ENCODE measurements at places on chromosomes 13 and 19.
A peak's percentile ranks its signal among the peaks of the same experiment; 100 is the strongest.

DNA sequence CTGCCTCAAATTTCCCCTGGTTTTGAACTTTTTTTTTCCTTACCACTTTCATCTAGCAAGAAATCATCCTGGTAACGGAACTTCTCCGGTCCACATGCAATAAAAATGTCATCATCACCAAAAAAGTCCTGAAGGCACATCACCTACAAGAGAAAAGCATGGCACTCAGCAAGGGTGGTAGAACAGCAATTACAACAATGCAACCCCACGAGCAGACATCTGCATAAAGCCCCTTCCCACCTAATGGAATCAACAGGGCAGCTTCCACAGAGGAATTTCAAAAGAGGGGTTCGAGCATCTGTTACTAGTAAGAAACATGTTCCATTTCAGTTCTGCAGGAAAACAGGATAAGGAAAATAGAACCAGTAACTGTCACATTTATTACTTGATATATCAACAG is 183.9 kb downstream of the DCLK1 start:
- DNase-seq: no peak

- no peak for DNase-seq
Measured at GRCh38 chr13:100517728-100518127, 70.9 kb downstream of the GGACT start.

DNA sequence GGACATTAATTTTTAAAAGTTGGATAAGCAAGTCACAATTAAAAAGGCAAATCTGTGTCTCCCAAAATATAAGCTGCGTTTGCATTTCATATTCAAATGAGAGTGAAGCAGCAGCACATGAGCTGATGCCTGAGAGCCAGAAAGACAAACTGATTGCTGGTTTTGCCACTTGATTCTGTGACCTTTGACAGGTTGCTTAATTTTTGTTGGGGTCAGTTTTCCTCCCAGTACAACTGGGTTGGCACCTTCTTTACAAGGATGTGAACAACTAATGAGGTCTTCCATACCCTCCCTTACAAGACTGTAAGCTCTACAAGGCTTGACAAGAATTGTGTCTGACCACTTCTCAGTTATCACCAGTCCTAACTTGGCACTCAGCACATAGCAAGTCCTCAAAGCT is 8.1 kb upstream of the KLF12 start:
- DNase-seq: no peak

DNA sequence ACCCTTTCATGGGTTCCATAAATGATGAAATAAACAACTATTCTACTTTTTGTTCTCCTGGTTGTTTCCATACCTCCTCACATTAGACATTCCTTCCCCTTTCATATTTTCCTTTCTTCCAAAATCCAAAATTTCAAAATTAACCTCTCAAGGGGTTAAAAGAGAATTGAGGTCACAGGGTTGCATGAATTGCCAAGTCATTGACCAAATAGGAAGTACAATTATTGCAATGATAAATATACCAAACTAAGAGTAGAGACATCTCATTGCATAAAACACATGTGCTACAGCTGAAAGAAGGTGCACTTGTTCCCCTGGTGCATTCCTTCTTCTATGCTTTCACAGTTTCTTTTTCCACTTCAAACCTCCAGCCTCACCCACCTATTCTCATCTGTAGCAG is 136.1 kb downstream of the KCTD12 start:
- no peak for DNase-seq

GRCh38 chr13:33224686-33225085 is 60.9 kb downstream of the STARD13 start:
- DNase-seq: peak; percentile 72

- peak; percentile 93 for DNase-seq
Measured at GRCh38 chr13:45340422-45341033, 455 bp downstream of the TPT1 start.

- DNase-seq: peak; percentile 33
Measured at GRCh38 chr13:31790992-31791391, 51.7 kb downstream of the RXFP2 start.

DNA sequence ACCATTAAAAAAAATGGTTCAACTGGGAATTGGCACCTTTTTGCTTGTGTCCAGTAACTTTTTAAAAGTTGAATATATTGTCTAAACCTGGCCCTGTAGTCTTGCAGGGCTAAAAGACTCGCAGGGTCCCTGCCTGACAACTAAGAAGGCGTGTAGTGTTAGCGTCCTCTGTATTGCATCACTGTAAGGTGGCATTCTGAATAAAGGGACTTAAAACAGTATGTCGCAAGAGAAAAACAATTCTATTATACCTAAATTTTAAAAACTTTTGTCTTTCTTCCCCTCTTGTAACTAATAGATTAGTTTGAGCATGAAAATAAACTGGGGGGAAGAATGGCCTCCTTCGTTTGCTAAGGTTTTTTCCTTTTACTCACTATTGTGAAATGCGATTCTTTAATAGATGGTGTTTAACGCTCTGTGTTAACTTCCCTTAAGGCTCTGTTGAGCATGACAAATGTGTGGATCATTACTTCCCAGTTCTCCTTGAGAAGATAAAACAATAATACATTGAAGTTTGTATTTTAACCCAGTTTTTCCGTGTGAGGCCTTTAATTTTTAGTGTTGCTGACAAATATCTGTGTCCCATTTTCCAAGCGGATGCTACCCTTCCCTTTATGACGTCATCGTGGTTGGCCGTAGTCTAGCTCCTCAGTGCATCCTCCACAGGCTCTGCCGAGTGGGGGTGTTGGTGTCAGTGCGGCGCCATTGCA is 134.6 kb downstream of the KATNAL1 start:
- DNase-seq: no peak

GRCh38 chr19:6475321-6476108 is 6.1 kb downstream of the DENND1C start:
- no peak for DNase-seq

DNA sequence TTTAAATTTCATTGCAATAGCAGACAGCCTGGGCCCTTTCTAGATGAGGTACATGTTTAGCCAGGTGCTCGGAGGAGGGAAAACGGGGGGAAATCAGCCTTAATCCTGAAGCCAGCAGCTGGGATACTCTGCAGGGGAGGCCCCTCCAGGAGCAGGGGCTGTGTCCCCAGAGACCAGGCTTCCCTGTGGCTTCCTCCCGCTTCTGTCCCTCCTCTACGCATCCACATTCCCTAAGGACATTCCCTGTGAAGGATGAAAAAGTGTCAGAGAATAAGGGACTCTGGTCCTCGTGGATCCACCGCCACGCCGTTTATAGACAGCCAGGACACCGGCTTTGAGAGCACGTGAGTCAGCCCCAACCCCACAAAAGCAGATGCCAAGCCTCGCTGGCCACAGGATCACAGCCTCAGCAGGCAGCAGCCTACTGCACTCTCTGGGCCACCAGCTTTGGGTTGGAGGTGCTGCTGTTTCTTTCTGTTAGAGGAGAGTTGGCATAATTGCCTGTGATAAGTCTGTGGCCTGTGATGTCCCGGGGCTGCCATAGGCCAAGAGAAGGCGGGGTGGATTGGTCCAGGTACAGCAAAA is 36.7 kb upstream of the RANBP3 start:
- no peak for DNase-seq

GRCh38 chr19:52963247-52963618 is 552 bp upstream of the ZNF816 start:
- DNase-seq: no peak

- no peak for DNase-seq
Measured at GRCh38 chr19:7605490-7606222, 10.0 kb downstream of the CAMSAP3 start.

DNA sequence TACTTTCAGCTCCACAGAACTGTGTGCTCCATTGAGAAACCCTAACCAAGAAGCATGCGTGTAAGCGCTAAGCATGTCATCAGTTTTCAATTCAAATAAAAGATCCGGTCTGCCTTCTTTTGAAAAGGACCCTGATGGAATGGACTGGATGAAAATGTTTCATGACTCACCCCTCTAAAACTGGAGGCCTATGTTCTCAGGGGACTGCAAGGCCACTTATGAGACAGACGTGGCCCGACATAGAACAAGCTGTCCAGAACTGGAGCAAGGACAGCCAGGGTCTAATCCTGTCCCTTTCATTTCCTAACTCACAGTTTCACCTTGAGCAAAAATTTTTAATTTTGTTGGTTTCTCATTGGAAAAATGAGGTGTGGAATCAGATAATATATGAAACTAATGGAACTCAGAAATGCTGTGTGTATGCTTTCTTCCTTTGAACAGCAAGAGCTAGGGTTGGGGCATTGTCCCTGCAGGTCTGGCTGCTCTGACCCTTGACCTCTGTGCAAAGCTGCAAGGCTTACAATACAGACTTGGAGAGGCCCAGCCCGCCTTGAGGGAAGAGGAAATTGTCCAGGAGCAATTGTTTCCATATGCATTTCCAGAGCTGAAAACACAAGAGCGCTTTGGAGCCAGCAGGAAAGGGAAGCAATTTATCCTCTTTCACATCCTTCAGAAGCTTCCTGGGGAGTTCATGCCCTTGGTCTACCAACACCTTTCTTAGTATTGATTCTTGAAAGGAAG is 553.4 kb upstream of the KLF12 start:
- DNase-seq: no peak

GRCh38 chr19:33557196-33557595 is 35.6 kb upstream of the PEPD start:
- DNase-seq: no peak

GRCh38 chr19:30681162-30682100 is 309.2 kb downstream of the ZNF536 start:
- DNase-seq: no peak

DNA sequence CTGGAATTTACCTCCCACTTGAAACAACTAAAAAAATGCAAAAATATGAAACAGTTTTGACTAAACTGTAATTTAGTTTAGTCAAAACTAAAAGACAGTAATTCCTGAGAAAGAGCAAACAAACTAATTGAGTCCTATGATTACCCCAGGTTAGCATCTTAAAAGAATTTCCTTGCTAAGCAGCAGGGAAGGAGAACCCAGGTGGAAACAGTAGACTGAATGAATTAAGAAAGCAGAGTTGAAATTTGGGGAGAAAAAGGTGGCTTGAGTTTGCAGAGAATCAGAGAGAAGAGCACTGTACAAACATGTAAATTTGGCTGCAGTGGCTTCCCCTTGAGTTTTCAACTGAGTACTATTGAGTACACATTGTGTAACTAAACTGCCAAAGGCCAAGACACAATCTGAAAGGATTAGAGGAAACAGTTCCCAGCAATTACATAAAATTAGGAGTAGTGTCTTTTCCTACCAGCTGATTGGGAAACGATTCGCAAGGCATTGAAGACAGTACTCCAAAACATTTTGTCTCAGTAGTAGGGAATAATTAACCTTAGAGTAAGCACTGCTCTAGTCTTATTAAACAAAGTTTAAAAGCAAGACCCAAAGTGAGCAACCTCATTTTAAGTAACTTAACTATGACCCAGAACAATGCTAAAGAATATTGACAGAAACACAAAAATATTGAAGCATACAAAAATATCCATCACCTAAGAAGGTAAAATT is 820.5 kb downstream of the DACH1 start:
- no peak for DNase-seq

- DNase-seq: peak; percentile 89
Measured at GRCh38 chr19:2186071-2186846, 22.5 kb downstream of the DOT1L start.

DNA sequence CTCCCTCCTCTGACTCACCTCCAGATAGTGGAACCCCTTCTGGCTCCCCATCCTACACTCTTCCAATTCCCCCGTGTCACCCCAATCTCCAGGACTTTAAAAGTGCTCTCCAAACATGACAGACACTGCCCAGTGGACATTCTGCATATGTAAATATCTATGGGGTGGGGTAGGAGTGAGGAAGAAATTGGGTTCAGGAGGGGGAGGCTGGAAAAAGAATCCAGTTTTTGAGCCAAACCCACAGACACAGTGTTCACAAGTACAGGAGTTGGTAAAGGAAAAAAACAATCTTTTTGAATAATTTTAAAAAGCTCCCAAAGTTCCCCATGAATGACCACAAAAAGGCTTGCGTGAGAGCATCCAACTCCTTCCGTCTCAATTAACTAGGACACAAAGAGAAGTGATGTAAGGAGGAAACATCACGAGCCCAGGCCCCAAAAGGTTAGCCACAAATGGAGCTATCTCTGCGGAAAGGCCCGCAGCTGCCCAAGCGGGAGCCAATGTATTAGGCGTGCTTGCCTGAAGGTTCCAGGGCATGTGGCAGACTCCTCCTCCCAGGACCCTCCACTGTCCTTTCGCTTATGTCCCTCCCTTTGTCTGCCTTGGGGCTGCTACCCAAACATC is 18.0 kb downstream of the ZC3H4 start:
- DNase-seq: peak; percentile 39

DNA sequence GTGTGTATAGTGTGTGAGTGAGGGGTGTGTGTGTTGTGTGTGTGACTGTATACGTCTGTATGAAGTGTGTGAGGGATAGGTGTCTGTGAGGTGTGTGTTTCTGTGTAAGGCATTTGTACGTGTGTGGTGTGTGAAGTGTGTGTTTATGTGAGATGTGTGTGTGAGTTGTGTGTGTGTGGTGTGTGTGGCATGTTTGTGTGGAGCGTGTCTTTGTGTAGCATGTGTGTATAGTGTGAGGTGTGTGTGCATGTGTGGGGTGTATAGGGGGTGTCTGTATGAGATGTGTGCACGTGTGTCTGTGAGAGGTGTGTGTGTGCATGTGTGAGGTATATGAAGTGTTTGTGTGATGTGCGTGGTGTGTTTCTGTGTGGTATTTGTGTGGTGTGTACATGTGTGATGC is 13.2 kb upstream of the TNFRSF19 start:
- DNase-seq: no peak

GRCh38 chr13:30738526-30739236 is 3.3 kb downstream of the ALOX5AP start:
- no peak for DNase-seq
